ENCODE measurements at places on chromosomes 16 and 17.

GRCh38 chr17:57975044-57975443, 13.0 kb downstream of the VEZF1 start:
- no peak for ATAC-seq

DNA sequence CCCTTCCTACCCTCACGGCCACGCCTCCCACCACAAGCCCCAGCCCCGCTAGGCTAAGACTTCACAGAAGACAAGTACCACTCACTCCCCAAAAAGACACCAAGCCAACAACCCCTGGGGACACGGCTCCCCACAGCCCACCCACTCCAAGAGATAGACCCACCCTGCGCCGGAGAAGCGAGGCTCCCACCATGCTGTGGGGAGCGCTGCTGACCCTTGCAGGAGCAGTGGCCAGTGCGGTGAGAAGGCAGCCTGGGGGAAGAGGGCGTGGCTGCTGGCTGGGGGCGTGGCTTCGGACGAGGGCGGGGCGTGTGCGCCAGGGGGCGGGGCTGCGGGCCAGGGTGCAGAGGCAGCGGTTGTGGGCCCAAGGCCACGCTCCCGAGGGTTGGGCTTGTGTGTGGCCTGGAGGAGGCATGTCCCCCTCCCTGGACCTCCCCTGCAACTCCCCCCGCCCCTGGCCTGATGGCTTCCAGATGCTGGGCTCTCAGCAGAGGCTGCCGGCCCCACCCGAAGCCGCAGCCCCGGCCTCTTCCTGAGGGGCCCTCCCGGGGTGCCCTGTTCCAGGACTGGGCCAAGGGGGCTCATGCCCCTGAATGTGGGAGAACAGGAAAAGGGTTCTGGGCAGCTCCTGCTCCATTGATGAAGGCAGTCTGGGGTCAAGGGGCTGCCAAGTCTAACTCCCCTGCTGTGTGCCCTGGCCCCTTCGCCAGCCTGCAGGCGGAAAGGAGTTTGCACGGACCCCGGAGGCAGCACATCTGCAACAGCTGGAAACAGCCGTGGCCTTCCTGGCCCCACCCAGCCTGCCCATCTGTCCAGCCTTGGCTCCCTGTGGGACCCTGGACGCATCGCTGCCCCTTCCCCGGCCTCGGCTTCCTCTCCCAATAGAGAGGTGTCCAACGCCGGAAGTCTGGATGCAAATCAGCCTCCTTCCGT, 9.1 kb downstream of the TFAP4 start:
- peak; percentile 14 for ATAC-seq

DNA sequence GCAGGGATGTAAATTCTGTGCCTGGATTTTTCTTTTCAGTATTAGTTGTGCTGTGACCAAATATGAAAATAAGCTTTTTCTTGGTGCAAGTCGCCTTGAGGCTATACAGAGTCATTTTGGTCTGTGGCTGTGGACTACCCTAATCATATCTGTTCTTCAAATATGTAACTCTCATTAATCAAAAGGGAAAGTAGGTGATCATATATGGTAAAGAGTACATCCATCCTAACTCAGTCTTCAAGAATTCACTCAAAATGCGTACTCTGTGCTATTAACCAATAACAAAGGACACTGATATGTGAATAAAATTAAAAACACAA, 2.6 kb downstream of the CPD start:
- ATAC-seq = no peak

DNA sequence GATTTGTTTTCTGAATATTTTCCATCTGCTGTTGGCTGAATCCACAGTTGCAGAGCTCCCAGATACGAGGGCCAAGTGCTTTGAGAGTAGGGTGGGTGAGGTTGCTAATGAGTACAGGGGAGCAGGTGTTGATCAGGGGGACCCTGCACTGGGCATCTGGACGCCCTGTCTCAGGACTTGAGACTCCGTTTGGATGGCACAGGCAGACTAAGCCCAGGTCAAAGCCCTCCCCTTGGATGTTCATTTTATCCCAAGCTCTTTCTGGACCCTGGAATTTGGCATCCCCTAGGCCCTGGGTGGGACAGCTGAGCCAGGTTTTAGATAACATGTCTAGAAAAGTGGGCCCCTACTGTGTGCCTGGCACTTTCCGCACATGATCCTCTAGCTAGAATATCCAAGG, 12.1 kb downstream of the USP6 start:
- no peak for ATAC-seq

GRCh38 chr17:49464049-49464448, 31.0 kb upstream of the NGFR start:
- no peak for ATAC-seq

DNA sequence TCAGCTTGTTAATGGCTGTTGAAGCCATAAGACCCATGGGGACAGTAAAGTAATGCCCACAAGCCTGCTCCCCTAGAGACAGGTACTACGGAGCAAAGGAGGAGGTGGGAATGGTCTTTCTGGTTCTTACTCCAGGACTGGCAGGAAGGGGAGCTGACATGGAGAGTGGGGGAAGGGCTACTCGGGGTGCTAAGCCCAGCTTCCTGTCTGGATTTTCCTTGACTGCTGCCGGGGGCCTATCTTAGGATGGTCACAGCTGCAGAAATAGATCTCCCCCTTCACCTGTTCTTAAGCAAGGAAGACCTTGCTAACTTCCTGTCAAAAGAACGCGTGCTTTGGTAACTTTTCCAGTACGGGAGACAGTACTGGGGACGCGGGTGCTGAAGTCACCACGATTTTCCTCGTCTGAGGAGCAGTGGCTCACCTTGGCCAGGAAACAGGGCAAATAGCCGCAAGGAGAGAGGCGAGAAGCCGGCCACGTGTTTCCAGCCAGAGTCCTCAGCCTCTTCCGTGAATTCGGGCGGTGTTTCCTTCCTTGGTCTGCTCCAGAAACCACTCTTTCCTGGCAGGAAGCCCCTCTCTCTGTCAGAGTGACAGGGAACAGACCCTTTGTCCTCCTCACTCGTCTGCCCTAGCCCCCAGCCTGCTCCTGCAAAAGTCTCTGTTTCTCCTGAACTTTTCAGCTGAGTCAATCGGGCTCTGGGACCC, 656 bp upstream of the PRR29 start:
- ATAC-seq = no peak

DNA sequence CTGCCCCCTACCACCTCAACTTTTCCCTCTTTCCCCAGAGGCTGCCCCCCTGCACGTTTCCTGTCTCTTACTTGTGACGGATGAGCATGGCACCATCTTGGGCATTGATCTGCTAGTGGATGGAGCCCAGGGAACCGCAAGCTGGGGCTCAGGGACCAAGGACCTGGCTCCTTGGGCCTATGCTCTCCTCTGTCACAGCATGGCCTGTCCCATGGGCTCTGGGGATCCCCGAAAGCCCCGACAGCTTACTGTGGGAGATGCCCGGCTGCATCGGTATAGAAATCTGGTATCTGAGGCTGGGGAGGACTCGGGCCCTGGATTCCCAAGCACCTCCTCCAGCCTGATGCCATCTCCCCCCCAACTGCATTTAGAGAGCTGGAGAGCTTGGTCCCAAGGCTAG, 1.8 kb upstream of the CXCL16 start:
- ATAC-seq = no peak

DNA sequence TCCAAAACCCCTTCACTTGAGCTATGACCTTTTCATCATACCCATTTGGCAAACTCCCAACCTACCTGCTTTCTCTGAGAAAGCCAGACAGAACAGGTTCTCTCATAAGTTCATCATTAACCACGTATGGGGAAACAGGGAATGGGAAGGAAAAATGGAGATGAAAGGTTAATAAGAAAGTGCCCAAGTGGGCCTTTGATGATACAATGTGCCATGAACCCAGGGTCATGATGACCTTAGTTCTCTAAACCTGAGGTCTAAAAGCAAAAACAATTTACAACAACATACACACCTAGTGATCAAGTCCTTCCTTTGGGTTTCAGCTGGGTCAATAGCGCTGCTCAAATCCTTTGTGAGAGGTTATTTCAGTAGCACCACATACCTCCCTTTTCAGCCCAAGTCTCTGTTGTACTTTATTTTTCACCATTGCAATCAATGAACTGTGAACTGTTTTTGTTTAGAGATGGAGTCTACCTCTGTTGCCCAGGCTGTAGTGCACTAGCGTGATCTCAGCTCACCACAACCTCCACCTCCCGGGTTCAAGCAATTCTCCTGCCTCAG, 14.5 kb upstream of the RANGRF start:
- no peak for ATAC-seq

DNA sequence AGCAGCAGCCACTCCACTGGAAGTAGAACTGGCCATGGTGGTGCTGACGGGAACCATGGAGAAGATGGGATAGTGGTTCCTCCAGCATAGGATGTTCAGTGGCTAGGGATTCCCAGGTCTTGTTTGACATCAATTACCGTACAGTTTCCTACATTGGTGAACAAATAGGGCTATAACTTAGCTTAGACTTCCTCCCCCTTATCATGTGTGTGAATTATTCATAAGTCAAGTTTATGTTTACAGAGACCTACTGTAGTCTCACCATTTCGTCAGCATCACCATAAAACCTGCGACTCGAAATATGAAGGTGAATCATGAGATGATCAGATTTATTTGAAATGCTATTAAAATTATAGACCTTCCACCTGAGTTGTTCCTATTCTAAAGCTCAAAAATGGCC, 1.2 kb downstream of the KRTAP2-3 start:
- no peak for ATAC-seq

- ATAC-seq = no peak
Measured at GRCh38 chr17:42266462-42266861, 9.7 kb downstream of the STAT5B start.

- no peak for ATAC-seq
Measured at GRCh38 chr17:80593181-80593580, 48.5 kb downstream of the RPTOR start.

DNA sequence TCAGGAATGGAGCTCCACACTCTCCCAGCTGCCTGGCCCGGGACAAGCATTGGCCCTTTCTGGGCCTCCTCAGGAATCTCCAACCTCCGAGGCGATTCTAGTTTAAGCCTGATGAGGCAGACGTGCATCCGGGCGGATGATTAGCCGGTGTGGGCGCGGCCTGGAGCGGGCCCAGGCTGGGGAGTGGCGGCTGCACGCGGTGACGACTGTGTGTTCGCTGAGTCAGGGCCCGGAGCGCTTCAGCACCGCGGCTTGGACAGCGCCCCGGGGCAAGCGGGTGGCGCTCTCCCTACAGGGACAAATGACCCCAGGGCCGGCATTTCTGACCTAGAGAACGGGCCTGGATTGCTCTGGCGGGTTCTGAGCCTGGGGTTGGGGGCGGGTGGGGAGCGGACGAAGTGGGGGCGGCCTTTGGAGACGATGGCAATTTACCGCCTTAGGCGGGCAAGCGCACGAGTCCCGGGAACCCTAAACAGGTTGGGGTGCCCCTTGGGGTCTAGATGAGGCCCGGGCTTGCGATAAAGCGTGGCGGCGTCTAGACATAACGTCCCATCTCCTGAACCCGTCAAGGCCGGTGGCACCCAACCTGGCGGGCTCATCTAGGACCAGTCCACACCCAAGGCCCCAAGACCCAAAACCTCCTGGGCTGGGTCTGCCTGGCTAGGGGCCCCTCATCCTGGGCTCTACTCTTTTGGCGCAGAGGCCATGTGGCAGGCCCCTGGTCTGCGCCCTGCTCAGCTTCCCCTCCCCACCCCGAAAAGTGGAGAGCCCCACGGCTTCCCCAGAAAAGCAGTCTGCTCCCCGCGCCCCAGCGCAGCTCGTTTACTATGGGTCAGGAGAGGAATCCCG, 22.3 kb upstream of the ZNHIT3 start:
- ATAC-seq = peak; percentile 98

GRCh38 chr16:66129196-66129595, 237.3 kb upstream of the CDH5 start:
- ATAC-seq = no peak

DNA sequence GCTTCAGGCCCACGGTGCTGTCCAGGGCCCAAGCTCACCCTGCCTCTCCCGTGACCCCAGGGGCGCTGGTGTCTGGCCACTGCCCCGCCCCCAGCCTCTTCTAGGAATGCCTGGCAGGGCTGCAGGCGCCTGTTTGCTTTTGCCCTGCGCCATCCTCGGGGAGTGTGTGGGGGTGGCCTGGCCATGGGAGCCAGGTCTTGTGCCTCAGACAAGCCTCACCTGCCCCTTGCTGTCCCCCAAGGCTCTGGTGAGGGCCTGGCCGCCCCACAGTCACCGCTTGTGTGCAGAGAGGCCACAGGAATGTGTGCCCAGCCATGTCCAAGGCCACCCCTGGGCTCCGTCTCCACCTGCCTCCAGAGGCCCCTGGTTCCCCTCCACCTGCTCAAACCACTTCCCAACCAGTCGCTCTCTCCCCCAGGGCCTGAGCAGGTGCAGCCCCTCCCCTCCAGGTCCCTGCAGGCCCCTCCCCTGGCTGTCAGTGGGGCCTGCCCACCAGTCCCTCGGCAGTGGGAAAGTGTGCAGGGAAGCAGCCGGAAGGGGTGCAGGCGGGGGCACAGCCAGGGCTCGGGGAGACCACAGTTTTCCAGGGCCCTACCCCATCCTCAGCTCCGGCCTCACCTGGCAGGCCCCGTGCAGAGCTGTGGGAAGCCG, 841 bp upstream of the IGFALS start:
- ATAC-seq = peak; percentile 2

DNA sequence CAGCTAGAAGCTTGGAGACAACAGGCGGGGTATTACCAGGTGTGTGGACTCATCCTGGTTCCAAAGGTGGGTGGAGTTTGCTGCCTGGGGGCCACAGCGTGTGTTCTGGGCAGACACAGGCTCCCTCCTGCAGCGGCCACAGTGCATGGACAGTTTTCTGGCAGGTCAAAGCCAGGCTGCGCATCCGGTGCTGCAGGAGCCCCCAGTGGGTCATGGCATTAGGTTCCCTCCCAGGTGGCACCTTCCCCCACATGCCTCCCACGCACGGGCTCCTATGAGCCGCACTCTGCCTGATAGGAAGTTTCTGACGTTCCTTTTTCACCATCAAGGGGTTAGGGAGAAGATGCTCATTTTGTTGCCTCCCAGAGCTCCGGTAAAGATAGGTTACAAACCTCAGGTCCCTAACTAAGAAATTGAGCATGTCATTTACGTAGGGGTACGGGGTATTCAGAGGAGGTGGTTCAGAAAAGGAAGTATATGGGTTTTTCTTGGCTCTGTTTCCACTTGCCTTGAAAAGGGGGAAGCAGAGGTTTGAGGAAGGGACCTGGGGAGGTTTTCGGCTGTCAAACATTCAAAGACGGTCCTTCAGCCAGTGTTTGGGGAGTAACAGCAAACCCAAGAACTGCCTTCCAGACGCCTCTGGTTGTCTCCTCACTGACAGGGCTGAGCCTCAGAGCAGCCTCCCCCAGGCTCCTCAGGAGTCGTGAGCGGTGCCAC, 32.7 kb upstream of the NAT9 start:
- no peak for ATAC-seq

- ATAC-seq = peak; percentile 84
Measured at GRCh38 chr17:81309140-81309858, 14.2 kb upstream of the SLC38A10 start.

DNA sequence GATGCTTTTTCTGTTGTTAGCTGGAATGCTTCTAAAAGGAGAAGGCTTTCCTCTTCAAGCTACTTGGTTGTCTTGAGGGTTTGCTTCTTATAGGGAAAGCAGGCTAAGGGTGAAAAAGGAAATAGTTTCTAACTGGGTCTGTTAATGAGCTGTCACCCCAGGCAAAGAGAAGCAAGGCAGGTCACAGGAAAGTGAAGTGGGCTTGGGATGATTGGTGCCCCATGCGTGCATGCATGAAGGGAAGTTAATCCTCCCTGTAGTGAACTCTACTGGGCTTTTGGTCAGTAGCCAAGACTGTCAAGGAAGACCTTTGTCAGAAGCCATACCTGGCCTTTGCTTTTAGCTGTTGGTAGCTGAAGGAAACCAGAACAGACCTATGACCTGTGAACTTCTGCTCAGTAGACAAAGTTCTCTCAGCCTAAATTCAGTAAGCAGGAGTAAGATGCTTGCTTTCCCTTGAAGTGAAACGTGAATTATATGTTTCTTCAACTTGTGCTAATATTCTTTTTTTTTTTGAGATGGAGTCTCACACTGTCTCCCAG, 16.5 kb downstream of the TENT4B start:
- ATAC-seq = no peak

- ATAC-seq = no peak
Measured at GRCh38 chr16:48479329-48479728, 94.1 kb upstream of the SIAH1 start.

All from esophagus mucosa (tissue), 1 donor.